Stomach (tissue), 19 donors: ENCODE measurements at places on chromosomes 1 and 21.
A peak's percentile ranks its signal among the peaks of the same experiment; 100 is the strongest.

- no peak for DNase-seq
These were observed 147.7 kb upstream of the DNAH14 start for GRCh38 chr1:224781800-224782199.

DNA sequence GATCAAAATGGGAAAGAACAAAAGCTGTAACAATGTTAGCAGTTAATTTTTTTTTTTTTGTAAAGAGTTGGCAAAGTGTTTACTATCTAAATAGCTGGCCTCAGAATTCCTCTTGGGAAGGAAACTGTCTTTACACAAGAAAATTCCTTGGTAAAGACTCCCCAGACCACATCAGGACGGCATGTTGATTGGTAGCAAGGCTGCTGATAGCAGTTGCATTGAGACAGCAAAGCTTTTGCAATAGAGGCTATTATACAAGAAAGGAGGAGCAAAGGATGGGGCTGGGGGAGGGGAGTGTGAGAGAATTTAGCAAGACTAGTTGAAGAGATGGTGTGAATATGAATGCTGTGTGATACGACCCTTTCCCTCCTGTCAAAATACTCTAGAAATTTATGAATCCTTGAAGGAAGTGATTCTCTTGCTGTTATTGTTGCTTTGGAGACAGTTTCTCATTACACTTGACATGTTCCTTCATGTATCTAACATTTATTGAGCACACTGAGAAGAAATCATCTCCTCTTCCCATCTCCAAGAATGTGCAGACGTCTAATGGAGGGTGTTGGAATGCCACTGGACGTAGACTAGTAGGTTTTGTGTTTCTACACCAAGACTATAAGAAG, 355.6 kb downstream of the SIPA1L2 start:
- no peak for DNase-seq

GRCh38 chr1:94539496-94539895, 2.1 kb downstream of the F3 start:
- DNase-seq: no peak

DNA sequence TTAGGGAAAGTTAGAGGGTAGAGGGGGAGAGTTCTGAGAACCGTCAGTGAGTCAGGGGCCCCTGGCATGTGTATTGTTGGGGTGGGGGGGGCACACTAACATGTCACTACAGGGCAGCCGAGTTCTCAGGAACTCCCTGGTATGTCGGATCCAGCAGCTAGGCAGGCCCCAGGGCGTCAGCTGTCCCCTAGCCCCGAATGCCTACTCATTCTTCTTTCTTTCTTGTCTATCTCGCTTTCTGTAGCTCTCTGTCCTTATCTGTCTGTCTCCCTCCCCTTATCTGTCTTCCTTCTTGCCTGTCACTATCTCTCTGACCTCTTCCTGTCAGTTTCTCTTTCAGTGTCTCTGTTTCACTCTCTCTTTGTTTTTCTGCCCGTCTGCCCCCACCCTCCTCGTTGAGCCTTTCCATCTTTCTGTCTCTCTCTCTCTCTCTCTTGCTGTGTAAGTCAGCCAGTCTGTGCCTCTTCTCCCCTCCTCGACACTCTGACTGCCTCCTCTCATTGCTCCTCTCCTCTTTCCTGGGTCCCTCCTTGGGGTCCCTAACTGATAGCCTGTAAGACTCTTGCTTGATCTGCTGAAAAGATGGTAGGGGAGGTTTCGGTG, 2.4 kb downstream of the NTRK1 start:
- DNase-seq: no peak

DNA sequence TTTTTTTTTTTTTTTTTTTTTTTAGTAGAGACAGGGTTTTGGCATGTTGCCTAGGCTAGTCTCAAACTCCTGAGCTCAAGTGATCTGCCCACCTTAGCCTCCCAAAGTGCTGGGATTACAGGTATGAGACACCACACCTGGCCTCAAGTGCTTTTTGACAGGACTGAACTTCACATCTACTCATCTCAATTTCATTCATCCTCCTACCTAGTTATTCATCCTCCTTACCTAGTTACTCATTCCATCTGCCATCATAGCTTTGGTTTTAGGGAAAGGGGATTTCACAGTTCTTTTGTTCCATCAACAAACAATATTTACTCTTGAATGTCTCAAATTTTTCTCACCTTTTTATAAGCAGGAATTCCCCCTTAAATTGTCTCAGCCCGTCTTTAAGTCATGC, 38.6 kb upstream of the RALGPS2 start:
- DNase-seq: no peak

- no peak for DNase-seq
These were observed 104.6 kb upstream of the IVNS1ABP start for GRCh38 chr1:185421485-185422107.

DNA sequence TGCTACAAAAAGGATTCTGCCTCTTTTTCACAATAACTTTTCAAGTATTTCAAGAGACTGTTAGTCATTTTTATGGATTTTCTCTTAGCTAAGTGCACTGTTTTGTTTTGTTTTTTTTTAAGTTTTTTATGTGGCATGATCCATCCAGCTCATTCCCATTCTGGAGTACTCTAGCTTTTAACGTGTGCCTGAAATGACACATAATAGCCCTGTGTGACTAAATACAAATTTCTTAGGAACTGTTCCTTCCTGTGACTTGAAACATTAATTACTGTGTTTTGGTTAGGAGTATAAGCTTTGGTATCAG, 143.9 kb downstream of the HS2ST1 start:
- no peak for DNase-seq

DNA sequence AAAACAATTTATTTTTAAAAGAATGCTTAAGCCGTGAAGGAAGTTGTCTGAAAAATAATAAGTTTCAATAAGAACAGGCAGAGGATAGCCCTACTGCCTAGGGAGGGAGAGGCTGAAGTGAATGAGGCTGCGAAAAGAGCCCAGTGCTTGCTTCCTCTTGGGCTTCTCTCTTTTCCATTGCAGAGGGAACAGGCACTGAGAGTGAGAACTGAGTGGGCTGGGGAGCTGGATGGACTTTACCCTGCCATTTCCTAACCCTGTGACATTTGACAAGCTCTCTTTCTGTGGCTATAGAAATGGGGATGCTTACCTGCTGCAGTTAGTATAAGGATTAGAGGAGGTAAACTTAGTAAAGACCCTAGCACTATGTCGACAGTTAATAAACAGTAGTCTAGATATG, 30.0 kb downstream of the TENT5C start:
- no peak for DNase-seq

DNA sequence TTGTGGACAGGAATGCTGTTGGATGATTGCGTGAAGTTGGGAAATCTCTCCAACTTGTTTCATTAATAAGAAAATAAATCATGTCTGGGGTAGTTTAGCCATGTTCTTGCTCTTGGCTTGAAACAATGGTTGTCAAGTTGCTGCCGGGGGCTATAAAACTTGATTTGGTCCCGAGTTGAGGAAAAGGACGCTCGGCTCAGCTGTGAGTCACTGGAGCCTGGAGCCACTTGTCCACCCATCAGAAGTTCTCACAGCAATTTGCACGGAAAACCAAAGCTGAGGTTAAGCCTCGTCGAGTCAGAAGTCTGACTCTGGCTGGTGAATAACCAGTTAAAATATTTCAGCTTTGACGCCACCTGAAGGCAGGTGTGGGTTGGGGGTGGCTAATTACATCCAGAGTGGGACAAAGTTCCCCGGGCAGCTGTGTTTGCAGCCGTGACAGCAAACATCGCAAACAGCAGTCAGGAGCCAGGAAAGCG, 19.7 kb upstream of the RIPK4 start:
- peak; percentile 60 for DNase-seq

GRCh38 chr1:180382326-180383115, 119.9 kb downstream of the ACBD6 start:
- no peak for DNase-seq

GRCh38 chr1:114609826-114610225, 28.4 kb upstream of the BCAS2 start:
- no peak for DNase-seq
